ENCODE measurements at places on chromosomes 1 and 21.
A peak's percentile ranks its signal among the peaks of the same experiment; 100 is the strongest.

GRCh38 chr1:216807696-216808095, 84.5 kb upstream of the ESRRG start:
- no peak for DNase-seq

DNA sequence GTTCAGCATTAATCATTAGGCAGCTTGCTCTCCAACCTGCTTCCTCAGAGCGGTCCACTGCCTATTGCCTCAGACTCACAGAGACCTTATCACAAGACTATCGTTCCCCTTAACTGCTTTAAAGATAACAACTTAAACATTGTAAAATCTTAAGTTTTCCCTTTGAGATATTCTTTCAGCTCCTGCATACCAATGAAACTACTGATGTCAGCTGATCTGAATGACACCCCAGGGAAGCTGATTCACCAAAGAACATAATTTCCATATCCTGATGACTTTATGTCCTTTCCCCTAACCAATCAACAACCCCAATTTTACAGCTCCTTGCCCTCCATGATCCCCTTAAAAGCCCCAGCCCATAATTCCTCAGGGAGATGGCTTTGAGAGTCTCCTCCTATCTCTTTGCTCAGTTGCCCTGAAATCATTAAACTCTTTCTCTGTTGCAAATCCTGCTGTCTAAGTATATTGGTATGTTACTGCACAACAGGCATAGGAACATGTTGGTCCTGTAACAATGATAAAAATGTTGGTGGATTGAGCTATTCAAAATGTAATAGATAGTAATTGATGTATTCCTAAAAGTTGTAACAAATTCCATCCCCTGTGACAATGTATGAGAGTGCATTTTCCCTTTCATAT, 621.4 kb upstream of the RGS18 start:
- DNase-seq = no peak

GRCh38 chr1:31405578-31406245, 7.3 kb upstream of the SERINC2 start:
- DNase-seq = no peak

DNA sequence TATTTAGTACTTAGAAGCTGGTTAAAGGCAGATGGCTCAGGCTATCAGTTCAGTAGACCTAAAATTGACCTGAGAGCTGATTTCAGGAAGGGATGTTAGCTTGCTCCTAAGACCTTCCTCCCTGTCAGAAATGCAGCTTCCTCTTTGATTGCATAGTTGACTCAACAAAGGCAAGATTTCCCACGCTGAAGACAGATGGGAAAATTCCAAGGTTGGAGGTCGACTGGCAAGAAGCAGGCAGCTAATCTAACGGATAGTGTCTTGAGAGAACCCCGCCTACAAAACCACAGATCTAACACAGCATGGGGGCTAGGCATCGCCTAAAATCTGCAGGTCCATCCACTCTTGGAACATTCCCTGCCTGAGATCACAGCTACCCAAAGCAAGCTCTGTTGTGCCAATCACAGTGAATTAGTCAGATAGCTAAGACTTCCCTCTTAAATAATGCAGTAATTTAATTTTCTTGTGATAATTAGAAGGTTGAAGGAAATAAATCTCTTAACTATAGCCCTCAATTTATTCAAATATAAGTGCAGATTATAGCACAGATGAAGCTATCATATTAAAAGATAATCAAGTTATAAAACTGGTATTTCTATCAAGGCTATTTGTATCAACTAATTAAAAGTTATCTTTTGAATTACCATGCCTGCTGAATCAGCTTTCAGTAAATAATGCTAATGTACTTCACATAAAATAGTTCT, 357.8 kb upstream of the SGIP1 start:
- DNase-seq = no peak

DNA sequence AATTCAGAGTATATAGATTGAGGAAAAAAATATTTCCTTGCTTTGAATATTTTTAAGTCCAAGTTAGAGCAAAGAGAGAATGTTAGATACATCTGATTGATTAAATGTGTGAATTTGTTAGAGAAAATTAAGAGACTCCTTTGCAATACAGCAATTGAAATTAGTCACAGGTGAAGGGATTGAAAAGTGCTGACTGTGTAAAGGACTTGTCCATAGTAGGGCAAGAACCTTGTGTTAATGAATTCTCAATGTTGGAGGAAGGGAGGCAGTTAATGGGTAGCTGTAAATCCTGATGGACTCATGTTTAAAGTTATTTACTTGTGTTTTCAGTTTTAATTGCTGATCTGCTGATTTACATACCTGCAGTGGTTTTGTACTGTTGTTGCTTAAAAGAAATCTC, 38.6 kb downstream of the ALG6 start:
- DNase-seq = no peak

GRCh38 chr1:207909687-207910086, 1.2 kb downstream of the CD34 start:
- no peak for DNase-seq

DNA sequence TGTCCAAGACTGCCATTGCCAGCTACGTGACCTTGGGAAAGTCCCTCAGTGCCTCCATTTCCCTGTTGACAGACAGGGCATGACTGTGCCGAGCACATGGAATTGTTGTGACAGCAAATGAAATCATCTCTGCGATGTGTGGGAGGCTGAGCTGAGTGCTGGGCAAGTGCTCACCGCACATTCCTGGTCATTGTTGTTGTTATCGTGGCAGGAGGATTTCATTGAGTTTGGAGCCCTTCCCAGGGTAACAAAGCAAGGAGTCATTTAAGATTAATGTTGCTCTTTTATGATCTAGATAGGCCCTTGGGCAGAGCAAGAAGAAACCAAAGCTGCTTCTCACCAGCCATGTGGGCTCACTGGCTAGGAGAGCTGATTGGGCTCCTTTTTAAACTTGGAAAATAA, 39.6 kb upstream of the ITPKB start:
- peak; percentile 93 for DNase-seq

DNA sequence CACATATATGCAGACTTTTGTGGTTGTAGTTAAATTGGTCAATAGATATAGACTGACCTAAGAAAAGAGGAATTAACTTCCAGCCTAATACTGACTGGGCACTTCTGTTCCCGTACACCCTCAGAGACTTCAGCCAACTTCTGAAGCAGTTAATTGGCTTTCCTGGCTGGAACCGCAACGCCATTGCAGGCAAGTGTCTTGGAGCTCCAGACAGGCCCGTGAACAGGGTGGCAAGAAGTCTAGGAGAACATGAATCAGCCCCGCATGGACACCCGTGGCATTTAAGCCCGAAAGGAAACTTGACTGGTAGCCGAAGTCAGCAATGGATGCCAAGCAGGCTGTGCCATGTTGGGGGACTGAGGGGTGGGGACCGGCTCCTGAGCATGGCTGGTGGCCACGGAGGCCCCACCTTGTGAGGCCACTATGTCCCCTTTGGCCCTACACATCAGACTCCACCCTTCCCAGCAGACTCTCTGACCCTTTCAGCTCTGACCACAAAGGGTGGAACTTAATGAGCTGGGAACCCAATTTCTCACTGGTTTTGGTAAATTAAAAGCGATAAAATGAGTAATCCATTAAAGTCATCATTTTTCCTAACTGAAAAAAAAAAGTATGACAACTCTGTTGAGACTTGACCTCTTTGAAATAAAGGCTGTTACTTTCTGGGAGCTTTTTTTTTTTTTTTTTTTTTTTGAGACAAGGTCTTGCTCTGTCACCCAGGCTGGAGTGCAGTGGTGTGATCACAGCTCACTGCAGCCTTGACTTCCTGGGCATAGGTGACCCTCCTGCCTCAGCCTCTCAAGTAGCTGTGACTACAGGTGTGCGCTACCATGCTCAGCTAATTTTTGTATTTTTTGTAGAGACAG, 54.1 kb downstream of the RUNX1 start:
- no peak for DNase-seq

- no peak for DNase-seq
Observed at GRCh38 chr1:13828454-13829151, 128.6 kb downstream of the PRDM2 start.

DNA sequence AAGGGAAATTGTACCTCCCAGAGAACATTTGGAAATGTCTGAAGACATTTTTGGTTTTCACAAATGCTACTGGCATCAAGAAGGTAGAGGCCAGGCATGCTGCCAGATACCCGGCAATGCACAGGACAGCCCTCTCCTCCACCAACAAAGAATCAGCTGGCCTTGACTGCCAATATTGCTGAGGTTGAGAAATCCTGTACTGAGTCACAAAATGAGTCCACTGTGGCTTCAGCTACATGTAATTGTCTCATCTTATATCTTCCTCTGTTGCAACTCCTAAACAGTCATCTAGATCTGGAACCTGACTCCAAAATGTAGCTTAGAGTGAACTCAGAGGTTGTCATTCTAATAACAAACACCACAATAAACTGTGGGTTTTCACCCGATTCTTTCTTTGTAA, 327.5 kb upstream of the POGK start:
- DNase-seq = peak; percentile 49

- no peak for DNase-seq
Observed at GRCh38 chr1:243496806-243497205, 241.0 kb downstream of the SDCCAG8 start.

- no peak for DNase-seq
Observed at GRCh38 chr1:211511030-211511700, 19.2 kb upstream of the RD3 start.

- no peak for DNase-seq
Observed at GRCh38 chr1:232547938-232548484, 81.9 kb downstream of the SIPA1L2 start.

DNA sequence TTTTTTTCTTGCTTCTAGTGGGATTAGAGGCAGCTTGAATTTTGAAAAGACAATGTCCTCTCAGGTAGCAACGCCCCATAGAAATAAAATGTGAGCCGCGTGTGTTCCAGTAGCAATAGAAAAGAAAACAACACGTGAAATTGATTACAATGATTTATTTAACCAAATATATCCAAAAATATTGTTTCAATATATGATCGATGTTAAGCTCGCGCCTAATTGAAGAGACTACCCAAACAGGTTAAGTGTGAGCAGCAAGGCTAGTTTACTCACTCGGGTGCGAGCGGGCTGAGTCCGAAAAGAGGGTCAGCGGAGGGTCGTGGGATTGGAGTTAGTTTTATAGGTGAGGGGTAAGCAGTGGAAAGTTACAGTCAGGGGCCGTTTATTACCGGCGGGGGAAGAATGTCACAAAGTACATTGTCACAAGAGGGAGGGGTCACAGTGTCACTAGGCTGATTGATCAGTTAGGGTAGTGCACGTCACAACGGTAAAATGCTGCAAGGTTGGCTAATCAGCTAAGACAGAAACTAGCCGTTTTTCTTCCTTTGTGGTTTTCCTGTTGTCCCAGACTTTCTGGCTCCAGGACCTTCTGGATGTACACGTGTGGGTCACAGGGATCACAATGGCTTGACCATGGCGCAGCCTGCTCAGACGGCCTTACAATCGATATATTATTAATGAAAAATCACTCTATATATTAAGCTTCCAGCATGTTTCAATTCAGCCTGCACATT, 697 bp upstream of the ZNF670 start:
- no peak for DNase-seq

- DNase-seq = no peak
Observed at GRCh38 chr1:33339413-33339812, 18.5 kb upstream of the A3GALT2 start.

Data from HS-5 (cell line).